Dermis microvascular lymphatic vessel endothelial cell (primary cell): ENCODE measurements at places on chromosomes 12 and 14. TPM values are rescaled to one million over a fixed set of nuclear protein-coding genes. Genes with fewer than 3 reads are reported as not detected.

DNA sequence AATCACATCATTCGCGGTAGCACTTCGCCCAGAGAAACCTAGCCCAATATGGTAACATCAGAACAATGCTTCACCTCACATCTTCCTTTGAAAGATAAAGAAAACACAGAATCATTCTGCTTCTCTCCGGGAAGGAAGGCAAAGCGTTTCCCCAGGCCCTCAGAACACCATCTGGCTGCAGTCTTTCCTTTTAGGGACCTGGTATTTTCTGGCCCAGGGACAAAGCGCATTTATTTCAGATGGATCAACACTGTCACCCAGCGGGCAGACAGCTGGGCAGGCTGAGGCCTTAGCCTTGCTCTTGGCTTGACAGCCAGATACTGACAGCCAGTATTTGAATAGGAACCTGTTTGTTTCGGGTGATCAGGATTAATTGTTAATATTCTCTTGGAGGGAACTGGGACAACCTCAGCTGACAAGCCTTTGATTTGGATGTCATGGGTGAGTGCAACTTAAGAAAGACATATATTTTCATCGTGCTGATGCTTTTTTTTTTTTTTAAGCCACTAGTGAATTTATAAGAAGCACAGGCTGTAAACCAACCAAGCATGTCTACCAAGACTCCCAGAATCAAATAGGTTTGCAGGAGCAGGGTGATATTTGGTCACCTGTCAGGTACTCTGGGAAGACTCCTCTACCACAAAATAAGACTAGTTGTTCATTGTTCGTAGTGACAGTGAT lies 118.9 kb downstream of the VEZT start:
- DNase-seq, result peak; percentile 89

GRCh38 chr14:90287791-90288190 lies 31.4 kb downstream of the PSMC1 start:
- DNase-seq, result no peak

DNA sequence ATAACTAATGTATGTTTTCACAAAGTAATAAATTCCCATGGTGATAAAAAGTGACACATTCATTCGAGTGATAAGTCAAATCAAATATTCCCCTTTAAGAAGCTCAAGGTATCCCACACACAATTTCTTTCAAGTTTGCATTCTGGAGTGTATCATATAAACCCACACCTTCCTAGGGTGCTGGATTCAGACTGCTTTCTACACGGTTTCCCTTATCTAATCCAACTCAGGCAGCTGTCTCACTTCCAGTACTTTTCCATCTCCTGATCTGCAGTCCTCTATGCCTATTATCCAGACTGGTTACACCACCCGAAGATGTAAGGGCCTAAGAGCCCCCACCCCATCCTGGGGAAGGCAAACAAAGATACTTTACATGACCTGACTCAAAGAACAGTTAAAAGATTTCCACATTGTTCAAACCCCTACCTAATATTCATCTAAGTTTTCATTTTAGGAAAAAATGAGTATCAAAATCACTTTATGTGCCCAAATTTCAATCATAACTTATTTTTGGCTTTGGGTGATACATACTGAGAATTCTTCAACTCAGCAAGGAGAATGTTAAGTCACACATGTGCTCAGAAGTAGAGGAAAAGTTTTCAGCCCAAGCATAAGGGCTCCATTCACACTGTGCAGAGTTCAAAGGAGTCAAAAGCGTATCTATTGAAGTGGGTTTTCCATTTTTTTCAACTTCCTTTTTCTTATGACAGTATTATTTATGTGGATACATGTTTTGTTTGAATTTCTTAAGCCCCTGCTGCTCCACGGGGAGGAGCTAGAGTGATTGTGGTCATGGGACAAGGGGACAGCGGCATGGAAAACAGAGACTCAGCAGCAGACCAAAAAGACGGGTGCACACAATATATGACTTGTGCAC lies 41.8 kb downstream of the CORO1C start:
- DNase-seq, result peak; percentile 91

DNA sequence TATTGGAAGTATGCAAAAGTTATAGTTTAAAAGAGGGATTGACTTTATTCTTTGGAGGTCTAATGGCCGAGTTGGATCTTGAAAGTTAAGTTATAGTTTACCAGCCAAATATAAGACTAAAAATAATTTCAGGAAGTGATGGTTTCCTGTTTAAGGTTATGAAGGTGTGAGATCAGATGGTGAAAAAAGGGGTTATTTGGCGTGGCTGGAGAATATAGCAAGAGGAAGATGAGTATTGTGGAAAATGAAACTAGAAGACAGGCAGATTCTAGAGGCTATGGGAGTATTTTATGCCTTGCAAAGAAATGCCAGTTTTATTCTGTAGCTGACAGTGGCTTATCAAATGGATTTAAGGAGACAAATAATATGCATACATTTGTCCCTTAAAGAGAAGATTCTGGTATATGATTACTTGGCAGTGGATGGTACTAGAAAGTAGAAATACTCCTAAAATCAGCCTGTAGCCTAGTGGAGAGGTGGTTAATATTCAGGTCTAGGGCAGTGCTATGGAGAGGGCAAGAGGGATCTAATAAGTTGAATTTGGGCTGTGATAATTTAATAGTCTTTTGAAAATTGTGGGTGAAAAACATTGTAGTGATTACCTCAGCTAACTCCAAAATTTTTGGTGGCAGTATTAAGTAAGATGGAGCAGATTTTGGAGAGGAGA lies 1091.8 kb upstream of the ATXN7L3B start:
- DNase-seq, result no peak

- DNase-seq, result no peak
Measured at GRCh38 chr12:79925492-79925891, 9.4 kb downstream of the PPP1R12A start.

DNA sequence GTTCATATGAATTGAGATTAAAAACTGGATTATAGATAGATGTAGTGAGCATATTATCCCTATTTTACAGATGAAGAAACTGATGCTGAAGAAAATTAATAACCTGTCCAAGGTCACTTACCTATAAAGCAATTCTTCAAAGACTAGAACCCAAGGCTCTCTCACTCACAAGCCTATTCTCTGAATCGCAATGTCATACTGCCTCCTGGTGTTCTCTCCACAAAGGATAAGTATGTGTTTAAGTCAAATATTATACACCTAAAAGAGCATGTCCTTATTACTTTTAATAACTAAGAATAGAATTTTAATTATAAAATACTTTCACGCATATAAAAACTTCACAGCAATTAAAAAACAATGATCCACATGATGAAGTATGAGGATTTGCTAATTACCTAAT lies 721.3 kb upstream of the USP15 start:
- no peak for DNase-seq

The KRT74 gene
- not detected in 2 replicates for total RNA-seq

The ESR2 gene
- under 0.01 and 0.39 TPM in 2 replicates for total RNA-seq

The CTSG gene
- total RNA-seq, result not detected in 2 replicates
